ENCODE measurements at places on chromosomes 4 and X.

DNA sequence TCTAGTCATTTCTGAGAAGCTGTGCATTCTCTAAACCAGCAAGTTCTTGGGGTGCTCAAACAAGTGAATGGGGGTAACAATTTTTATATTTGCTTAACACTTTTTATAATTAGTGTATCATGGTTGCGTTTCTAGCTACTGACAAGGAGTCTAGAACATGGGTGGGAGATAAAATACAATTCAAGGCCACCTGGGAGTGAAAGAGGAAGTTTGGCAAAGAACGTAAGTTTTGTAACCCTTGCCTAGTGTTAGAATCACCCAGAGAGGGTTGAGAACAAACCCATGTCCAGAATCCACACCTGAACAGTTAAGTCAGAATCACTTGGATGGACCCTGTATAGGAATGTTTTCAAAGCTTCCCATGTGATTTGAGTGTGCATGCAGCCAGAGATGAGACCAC lies 92.7 kb downstream of the AFF2 start:
- DNase-seq, result no peak

- DNase-seq, result no peak
These were observed 269.1 kb upstream of the SLIT2 start for GRCh38 chr4:19982556-19982955.

GRCh38 chr4:5968246-5968645 lies 50.0 kb downstream of the C4orf50 start:
- no peak for DNase-seq

GRCh38 chrX:150329868-150330267 lies 33.2 kb upstream of the MAMLD1 start:
- DNase-seq, result no peak

DNA sequence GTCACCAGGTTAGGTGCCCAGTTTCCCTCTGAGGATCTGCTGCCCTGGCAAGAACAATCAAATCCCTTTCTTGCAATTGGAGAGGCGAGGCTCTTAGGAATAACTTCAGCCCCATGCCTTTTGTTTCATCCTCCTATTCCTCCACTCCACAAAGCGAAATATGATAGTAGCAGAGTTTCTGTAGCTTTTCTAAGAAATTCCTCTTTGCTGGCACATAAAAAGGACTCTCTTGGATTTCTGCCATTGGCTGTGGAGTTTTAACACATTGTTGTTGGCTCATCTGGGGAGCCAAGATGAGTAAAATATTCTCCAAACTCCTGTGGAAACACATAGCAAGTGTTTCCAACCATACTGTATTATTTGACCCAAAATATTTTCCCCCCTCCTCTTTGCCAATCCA lies 11.0 kb upstream of the ADGRG2 start:
- DNase-seq, result no peak

DNA sequence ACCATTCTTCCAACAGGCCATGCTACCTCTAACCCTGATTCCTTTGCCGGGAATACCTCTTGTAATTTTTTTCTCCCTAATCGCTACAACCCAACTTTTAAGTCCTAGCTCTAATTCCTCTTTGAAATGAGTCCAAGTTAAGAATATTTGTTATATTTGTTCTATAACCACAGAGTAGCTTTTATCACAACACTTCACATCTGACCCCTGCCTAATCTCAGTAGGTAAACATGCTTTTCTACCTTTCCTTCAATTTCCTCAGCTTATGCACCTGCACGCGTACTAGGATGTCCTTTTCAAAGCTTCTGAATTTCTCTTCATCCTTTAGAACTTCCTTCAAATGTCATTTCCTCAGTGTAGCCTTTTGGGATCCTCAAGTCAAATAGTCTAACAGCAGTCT lies 915.5 kb upstream of the LCORL start:
- no peak for DNase-seq

- DNase-seq, result no peak
These were observed 88.3 kb downstream of the NHSL2 start for GRCh38 chrX:71998836-71999509.

DNA sequence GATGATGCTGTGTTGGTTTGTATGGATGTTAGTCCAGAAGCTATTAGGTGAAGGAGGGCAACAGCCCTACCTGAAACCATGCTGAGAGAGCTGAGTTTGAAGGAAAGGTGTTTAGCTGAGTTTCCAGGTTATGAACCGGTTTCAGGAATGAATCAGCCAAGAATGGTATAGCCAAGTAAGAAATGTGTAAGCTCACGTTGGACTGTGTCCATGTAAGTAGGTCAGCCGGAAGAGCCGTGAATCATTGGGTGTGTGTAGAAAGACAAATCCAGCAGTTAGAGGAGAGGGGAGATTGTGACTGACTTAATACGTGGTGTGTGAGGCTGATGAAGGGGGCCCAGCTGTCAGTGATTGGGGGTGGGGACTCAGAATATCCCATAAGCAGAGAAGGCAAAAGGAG lies 77.2 kb upstream of the SPIN4 start:
- DNase-seq, result no peak

DNA sequence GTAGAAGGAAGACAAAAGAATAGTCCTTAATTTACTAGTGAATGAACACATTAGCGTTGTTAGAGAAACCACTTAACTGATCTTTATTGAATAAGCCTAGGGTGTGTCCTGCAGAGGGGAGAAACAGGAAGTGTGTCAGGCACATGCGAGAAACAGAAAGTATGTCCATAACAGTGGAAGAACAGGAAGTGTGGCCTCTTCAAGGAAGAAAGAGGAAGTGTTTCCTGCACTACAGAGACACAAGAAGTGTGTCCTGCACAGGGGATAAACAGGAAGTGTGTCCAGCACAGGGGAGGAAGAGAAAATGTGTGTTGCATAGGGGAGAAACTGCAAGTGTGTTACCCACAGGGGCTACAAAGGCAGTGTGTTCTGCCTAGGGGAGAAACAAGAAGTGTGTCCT lies 539.6 kb upstream of the PRKX start:
- no peak for DNase-seq

GRCh38 chr4:14853176-14853943 lies 148.9 kb upstream of the CPEB2 start:
- no peak for DNase-seq

- no peak for DNase-seq
These were observed 6.3 kb downstream of the SLC25A4 start for GRCh38 chr4:185149392-185149791.

Data from spinal cord (tissue), 10 donors.